ENCODE measurements at places on chromosomes 11 and 22.

DNA sequence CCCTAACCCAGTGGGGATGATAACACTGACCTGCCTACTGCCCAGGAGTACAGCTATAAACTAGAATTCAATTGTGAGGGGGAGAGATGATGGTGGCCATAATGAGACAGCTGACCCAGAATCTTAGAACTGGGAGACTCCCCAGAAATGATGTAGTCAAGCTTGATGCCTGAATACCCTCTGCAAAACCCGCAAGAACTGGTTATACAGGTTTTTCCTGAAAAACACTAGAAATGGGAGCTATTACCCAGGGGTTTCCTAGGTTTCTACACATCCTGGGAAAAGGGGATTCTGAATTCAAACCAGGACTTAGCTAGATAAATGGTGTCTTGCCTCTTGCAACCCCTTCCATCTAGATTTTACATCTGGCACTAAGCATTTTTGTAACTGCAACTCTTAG lies 113.8 kb upstream of the NARS2 start:
- no peak for DNase-seq

DNA sequence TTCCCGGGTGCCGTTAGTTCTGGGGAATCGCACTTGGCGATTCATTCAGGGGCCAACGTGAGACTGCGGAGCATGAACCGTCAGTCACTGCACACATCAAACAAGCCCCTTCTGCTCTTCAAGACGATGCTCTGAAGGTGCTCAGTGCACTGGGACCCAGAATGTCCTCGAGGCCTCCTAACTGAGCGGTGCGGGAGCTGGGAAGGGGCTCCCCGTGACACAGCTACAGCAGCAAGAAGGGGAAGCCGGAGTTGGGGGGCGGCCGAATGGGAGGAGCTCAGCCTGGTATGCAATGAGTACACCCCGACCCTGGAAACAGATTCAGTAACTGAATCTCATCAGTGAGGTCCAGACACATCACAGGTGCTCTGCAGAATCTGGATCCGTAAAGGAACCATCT lies 150.8 kb downstream of the SHANK2 start:
- no peak for DNase-seq

DNA sequence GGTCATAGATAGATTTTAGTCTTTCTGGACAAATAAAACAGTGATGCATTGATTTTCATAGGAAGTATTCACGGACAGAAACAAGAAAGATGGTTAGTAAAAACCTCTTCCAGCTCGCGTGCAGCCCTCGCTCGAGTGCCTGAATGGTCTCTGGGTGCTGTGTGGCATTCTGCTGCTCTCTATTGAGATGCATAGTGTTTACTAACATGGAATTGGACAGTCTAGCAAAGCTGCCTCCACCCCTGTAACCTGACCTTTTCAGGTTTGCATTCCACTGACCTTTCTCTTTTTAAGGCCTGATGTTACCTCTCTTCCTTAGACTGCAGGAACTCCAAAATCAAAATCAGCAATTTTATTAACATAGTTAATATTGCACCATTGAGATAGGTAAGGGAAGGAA lies 643.4 kb downstream of the JRKL start:
- no peak for DNase-seq

- no peak for DNase-seq
Measured at GRCh38 chr11:73478737-73479347, 102.6 kb downstream of the RELT start.

- DNase-seq = no peak
Measured at GRCh38 chr22:49763138-49763537, 64.5 kb downstream of the BRD1 start.
